ENCODE measurements at places on chromosomes 5 and 9.

GRCh38 chr9:972501-973294 is 3.8 kb upstream of the DMRT3 start:
- DNase-seq: no peak

DNA sequence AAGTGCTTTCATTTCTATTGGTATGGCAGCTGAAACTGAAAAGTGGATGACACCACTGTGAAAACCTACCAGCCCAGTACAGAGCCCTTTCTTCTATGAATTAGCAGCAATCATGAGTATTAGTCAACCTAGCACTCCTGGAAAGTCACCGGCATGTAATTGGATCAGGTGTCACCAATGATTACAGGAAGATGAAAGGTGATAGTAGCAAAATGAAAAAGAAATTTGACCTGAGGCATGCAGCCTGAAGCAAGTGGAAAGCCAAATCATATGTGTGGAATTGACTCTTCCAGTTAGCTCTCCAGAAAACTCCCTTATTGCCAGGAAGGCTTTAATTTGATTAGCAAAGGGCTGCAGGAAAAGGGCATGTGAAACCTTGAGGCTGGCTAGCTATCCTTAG is 81.2 kb upstream of the NAA35 start:
- DNase-seq: no peak

GRCh38 chr9:91071184-91071990 is 269.8 kb downstream of the SYK start:
- peak; percentile 93 for DNase-seq

DNA sequence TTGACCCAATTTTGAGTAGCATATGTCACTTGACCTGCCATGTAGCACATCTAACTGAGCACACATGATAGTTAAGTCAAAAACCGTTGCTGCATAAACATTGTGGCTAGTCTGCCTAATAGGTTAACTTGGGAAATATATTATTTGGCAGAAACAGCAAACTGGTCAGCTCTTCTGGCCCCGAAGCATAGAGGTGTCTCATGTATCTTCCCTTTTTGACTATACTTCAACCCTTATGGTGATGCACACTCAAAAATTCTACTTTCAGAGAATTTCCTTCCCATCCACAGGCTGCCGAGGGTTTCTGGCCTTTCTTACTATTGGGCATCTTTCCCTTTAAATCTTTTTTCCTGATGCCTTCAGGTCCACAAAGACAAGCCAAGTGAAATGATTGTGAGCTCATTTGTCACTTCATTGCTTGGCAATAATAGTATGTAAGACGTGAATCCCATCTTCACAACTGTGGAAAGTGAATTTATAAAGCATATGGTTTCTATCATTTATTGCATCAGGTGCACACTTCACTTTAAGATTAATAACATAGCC is 41.2 kb downstream of the MOCS2 start:
- no peak for DNase-seq

GRCh38 chr5:42284584-42284983 is 138.7 kb upstream of the GHR start:
- DNase-seq: no peak

DNA sequence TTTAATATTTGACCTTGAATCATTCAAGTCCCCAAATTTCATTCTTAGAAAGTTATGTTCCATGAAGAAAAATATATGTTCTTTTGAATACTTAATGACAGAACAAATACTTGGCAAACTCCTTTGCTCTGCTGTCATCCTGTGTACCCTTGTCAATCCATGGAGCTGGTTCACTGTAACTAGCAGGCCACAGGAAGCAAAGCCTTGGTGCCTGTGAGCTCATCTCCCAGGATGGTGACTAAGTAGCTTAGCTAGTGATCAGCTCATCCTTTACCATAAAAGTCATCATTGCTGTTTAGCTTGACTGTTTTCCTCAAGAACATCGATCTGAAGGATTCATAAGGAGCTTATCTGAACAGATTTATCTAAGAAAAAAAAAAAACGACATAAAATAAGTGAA is 65.4 kb downstream of the WDR41 start:
- DNase-seq: no peak

DNA sequence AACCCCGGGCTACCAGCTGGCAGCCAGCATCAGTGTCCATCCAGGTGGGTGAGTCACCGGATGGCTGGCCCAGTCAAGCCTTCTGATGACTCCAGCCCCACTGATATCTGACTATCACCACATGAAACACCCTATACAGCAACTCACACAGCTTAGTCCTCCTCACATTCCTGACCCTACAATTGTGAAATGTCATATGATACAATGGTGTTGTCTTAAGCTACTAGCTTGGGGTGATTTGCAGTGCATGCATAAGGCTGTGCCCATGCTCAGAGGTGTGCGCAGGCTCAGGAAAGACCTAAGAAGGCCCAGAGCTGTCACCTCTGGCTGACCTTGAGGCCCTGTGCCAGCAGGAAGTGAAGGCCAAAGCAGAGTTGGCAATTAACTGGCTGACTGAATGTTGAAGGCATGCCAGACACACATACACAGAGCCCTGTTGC is 21.5 kb upstream of the SEMA4D start:
- no peak for DNase-seq
